ENCODE measurements at places on chromosomes 6 and 20. TPM values are rescaled to one million over a fixed set of nuclear protein-coding genes. Genes with fewer than 3 reads are reported as not detected.

DNA sequence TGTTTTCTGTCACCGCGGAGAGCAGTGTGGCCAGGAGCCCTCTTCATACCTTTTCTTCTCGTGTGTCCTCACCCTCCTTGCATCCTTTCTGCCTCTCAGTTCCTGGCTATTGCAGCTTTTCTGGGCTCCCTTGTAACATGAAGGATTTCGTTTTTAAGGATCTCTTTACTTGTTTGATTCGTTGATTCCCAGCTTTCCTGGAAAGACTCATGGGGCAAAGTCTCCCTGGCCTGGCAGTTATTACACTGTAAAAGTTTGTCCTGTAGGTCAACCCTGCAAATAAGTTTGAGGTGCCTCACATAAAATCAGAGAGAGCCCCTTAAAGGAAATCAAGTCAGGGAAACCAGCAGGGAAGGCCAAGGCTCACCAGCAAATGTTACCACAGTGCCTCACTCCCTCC, 70.1 kb downstream of the ISM1 start:
- peaks cover 2% of the 10 kb centered on the region for H3K36me3 ChIP-seq
- no peak overlapping the region for H3K27ac ChIP-seq
- no peaks in the 10 kb centered on the region for H3K27me3 ChIP-seq
- DNase-seq: no peak
- H3K4me1 ChIP-seq: no peaks in the 10 kb centered on the region
- no peak overlapping the region for H3K4me3 ChIP-seq

GRCh38 chr6:128238225-128238624, 282.2 kb downstream of the PTPRK start:
- peak; percentile 66 for DNase-seq
- H3K27ac ChIP-seq: no peak overlapping the region
- H3K36me3 ChIP-seq: no peaks in the 10 kb centered on the region

REM1 gene
- 4.0 TPM for total RNA-seq

GRCh38 chr20:33181482-33182093, 13.6 kb downstream of the BPIFA2 start:
- peaks cover 3% of the 10 kb centered on the region for H3K4me1 ChIP-seq
- H3K27me3 ChIP-seq: no peaks in the 10 kb centered on the region
- H3K4me3 ChIP-seq: no peak overlapping the region
- no peak for DNase-seq
- no peaks in the 10 kb centered on the region for H3K36me3 ChIP-seq

GRCh38 chr6:63975699-63976098, 340.1 kb downstream of the PHF3 start:
- DNase-seq: no peak
- no peak overlapping the region for H3K27ac ChIP-seq
- H3K4me3 ChIP-seq: no peak overlapping the region
- no peaks in the 10 kb centered on the region for H3K27me3 ChIP-seq
- no peaks in the 10 kb centered on the region for H3K4me1 ChIP-seq

DNA sequence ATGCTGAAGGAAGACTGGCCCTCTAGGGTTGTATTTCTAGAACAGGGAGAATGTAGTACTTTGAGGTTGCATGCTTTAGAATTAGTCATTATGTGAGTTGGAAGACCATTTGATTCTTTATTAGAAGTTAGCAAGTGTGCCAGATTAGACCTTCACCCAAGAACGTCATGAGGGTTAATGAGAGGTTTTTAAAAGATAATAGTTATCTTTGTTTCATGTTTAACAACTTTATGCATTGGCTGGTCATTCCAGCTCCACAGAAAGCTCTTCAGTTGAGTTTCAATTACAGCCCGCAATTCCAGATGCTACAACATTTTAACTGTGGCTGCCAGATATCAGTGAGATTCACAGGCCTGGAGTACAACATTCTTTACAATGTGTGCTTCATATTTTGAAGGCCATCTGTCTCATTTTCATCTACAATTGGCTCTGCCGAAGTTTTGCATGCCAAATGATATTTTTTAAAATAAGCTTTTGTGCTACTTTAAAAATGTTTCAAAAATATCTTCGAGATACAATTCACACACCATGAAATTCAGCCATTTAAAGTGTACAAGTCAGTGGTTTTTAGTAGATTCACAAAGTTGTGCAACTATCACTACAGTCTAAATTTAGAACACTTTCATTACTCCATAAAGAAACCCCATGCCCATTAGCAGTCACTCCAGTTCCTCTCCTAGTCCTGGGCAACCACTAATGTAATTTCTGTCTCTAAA, 61.1 kb upstream of the FBXO30 start:
- no peaks in the 10 kb centered on the region for H3K4me1 ChIP-seq
- H3K36me3 ChIP-seq: no peaks in the 10 kb centered on the region
- no peaks in the 10 kb centered on the region for H3K27me3 ChIP-seq
- no peak for DNase-seq
- H3K4me3 ChIP-seq: no peak overlapping the region
- no peak overlapping the region for H3K27ac ChIP-seq

NOX3 gene
- total RNA-seq: not detected

DNA sequence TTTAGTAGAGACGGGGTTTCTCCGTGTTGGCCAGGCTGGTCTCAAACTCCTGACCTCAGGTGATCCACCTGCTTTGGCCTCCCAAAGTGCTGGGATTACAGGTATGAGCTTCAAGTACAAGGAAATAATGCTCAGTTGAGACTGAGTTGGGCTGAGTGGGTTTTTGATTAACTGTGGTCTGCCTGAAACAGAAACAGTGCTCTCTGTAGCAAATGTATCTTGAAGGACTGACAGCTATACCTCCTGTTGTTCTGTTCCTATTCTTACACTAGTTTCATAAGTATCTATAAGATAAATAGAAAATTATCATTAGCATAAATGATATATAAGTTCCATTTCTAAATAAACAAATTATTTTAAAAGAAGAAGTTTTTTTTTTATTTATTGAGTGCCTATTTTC, 142.8 kb upstream of the PTPRK start:
- no peak overlapping the region for H3K27ac ChIP-seq
- H3K36me3 ChIP-seq: no peaks in the 10 kb centered on the region
- H3K4me1 ChIP-seq: no peaks in the 10 kb centered on the region
- no peak for DNase-seq
- no peaks in the 10 kb centered on the region for H3K27me3 ChIP-seq
